ENCODE measurements at places on chromosomes 2 and 18. TPM values are rescaled to one million over a fixed set of nuclear protein-coding genes. Genes with fewer than 3 reads are reported as not detected.

ANKRD30BL gene
- not detected for total RNA-seq

TMX3 gene
- total RNA-seq: 61.9 TPM

CDKL4 gene
- total RNA-seq: not detected

SPR gene
- 1.2 TPM for total RNA-seq

TIA1 gene
- total RNA-seq: 57.1 TPM

CXCR1 gene
- 0.10 TPM for total RNA-seq

SERPINB11 gene
- not detected for total RNA-seq

SIX2 gene
- 0.10 TPM for total RNA-seq

NEU2 gene
- not detected for total RNA-seq

PROKR1 gene
- under 0.01 TPM for total RNA-seq

G6PC2 gene
- total RNA-seq: not detected

Data from mononuclear cell (primary cell).